ENCODE measurements at places on chromosomes 1 and 21.

- no peak for DNase-seq
Measured at GRCh38 chr1:245041058-245041698, 113.6 kb upstream of the KIF26B start.

DNA sequence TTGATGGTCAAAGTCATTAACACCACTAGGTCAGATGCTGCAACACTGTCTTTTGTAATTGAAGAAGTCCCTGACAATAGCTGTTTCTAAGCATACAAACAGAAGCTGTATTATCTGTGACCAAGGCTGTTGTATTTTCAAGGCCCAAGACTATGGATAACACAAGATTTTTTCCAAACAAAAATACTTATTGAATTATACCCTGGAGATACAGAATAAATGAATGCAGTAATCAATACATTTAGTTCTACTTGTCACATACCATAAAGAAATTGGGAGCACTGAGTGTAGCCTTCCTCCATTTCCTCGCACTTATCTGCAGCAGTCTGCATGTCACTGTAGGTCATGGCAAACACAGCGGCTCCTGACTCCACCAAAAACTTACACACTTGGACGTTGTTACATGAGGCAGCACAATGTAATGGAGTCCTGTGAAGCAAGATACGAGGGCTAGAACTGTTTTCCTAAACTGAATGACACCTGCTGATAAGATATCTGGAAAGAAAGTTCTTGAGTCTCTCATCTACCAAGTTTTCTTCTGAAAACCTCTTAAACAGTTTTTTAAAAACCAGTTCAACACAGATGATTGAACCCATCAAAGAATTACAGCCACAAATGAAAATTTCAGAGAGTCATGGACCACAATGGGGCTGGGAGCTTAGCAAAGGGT is 56.9 kb downstream of the TP53BP2 start:
- no peak for DNase-seq

- no peak for DNase-seq
Measured at GRCh38 chr1:30462826-30463425, 260.5 kb downstream of the MATN1 start.

- DNase-seq: no peak
Measured at GRCh38 chr1:175887981-175888428, 144.6 kb upstream of the TNR start.

GRCh38 chr1:64505232-64505943 is 35.5 kb downstream of the CACHD1 start:
- DNase-seq: no peak

- no peak for DNase-seq
Measured at GRCh38 chr1:180939073-180939710, 26.5 kb downstream of the KIAA1614 start.

DNA sequence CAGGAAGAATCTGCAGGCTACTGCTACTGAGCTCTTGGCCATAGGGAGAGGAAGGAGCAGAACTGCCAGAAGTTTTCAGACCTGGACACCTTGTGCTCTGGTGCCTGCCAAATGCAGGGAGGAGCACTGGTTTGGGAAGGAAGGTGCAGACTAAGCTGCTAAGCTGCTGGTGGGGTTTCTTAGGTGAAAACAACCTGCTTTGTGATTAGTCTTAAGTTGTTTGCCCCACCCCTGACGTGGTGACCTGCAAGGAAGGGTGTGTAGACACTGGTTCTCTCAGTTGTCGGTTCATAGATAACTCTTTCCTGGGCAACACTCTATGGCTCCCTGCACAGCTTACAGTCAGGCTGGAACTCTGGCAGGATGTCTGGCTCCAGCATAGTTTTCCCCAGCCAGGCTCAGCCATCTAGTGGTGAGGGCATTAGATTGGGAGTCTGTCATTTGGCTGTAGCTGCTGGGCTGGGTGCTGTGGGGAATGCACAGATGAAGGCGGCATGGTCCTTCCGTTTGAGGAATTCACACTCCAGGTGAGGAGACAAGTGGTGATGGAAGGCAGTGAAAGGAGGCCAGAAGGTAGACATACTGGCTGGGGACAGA is 10.3 kb upstream of the S100A10 start:
- DNase-seq: no peak

DNA sequence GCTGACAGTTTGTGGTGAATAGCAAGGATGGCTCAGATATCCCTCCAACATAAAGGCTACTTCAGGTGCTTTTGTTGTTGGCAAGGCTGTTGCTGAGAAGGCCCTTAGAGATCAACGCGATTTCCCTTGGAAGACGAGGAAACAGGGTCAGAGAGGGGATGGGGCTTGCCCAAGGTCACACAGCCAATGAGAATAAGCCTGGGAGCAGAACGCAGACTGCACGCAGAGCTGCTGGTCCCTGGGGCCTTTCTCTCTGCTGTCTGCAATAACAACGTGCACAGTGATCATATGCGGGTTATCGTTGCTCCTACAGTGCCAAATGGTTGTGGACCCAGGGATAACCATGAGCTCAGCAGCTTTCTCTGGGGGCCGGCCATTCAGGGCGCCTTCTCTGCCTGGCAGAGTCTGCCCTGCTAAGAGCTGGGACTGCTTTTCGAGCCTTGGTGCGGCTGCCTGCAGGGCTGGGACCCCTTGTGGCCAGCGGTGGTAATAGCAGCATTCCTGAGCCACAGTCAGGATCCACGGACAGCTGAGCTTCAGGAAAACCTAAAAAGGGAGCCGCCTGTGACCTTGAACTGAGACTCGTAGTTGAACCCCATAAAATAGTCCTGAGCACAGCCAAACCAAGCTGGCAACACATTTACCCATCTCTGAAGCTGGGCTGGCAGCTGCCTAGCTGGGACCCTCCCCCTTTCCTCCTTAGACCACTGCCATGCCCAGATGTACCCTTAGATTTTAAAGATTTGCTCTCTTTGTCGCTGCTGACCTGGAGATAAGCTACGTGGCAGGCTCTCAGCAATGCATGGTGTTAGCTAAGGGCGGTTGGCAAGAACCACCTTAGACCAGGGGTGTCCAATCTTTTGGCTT is 39.8 kb downstream of the HTR6 start:
- peak; percentile 28 for DNase-seq

GRCh38 chr1:20640183-20640597 is 6.9 kb downstream of the PINK1 start:
- DNase-seq: no peak

Data from AG09319 (cell line).